Right forelimb (tissue), 1 donor: ENCODE measurements at places on chromosomes 13 and 19.

GRCh38 chr13:50685491-50685890 lies 158.0 kb downstream of the DLEU7 start:
- peak; percentile 85 for DNase-seq

GRCh38 chr13:21759463-21759862 lies 88.6 kb downstream of the FGF9 start:
- no peak for DNase-seq

DNA sequence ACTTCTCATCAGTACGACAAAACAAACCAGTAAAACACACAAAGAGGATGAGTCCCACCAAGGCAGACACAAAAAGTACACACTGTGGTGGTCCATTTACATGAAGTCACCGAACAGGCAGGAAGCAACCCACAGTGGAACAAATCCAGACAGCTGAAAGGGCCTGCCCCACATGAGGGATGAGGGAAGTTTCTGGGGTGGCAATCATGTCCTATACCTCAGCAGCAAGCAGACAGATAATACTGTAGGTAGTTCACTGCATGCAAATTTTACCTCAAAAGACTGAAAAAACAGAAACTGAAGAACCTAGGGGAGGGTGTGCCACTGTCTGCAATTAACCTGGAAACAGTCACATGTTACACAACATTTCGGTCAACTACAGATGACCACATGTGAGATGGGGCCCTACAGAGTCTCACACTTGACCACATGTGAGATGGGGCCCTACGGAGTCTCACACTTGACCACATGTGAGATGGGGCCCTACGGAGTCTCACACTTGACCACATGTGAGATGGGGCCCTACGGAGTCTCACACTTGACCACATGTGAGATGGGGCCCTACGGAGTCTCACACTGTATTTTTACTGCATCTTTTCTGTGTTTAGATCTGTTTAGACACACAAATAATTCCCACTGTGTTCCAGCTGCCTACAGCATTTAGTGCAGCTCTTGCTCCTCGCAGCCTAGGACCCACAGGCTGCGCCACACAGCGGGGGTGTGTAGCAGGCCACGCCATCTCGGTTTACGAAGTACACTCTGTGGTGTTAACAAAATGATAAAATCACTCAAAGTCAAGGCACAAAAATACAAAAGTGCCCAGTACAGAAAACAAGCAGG lies 22.2 kb downstream of the PCID2 start:
- DNase-seq: no peak

GRCh38 chr13:31048521-31048920 lies 113.2 kb downstream of the HSPH1 start:
- DNase-seq: no peak

DNA sequence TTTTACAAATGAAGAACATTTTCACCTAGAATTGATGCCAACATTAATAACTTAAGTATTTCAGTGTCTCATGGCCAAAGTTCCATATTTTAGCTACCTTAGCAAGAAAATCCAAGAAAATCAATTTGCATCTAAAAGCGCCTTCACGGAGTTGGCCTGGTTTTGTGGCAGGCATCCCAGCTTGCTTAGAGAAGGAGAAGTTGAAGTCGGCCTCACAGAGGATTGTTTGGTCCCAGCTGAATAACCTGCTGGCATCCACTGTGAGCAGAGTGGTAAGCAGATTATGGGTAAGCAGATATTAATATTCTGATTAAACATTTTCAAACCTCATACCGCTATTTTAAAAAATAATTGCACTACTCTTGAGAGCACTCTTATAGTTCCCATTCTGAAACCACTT lies 62.3 kb upstream of the STARD13 start:
- DNase-seq: peak; percentile 64
